ENCODE measurements at places on chromosomes 4 and X.

DNA sequence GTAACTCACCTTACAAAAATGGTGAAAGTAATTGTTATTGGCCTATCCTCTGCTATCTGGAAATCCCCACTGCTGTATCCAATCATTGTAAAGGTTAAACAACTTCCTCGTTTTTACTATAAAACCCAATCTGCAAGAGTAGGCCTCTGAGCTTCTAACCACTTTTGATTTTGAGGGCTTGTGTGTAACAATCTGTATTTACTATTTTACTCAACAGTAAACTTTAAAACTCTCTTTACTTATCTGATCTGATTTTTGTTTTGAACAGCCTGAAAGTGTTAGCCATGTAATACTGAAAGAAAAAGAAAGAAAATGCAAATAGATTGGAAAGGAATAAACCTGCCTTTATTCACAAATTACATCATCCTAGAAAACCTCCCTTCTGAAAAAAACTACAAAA is 63.1 kb downstream of the SLC10A7 start:
- DNase-seq: no peak

DNA sequence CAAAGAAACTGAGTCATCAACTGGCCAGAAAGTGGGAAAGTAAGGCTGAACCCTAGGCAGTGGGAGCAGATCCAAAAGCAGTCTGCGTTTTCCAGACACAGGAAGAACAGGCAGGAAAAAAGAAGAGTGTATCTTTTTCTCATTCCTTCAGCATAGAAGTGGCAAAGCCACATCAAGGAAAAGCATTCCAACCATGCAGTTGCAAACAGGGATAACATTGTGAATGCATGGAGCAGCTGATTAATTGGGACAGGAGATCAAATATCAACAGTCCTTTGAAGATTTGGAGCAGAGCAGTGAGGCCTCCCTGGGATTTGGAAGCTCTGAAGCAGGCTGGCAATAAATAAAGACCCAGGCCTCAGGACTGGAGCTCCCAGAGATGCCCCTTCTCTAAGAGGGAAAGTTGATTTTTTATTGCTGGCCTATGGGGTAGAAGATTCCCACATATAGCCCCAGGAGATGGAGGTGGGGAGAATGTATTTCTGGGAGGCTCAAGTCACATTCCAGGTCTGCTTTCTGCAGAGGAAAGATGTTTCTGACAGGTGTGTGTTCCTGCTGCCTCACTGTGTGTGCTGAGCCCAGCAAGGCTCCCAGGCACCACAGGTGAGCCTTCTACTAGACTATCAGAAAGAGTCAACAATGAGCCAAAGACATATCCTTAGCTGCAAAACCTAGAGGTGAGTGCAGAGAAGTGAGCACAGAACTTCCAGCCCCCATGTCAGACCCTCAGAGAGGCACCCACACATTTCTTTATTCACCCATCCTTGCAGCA is 222.5 kb downstream of the RAB28 start:
- no peak for DNase-seq

DNA sequence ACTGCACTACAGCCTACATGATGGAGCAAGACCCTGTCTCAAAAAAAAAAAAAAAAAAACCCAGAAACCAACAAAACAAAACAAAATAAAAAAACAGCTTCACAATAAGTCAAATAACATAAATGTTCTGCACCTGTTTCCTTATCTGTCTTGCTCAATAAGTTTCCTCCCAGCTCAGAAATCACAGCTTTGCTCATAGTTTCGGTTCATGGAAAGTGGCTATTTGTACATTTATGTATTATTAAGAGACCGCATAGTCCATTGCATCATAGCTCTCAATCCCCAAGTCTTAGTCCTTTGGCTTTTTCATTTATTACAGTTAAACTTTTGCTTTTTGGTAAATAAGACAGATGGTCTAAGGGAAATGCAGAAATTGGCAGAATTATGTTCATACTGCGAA is 24.4 kb upstream of the CFAP299 start:
- DNase-seq: no peak

DNA sequence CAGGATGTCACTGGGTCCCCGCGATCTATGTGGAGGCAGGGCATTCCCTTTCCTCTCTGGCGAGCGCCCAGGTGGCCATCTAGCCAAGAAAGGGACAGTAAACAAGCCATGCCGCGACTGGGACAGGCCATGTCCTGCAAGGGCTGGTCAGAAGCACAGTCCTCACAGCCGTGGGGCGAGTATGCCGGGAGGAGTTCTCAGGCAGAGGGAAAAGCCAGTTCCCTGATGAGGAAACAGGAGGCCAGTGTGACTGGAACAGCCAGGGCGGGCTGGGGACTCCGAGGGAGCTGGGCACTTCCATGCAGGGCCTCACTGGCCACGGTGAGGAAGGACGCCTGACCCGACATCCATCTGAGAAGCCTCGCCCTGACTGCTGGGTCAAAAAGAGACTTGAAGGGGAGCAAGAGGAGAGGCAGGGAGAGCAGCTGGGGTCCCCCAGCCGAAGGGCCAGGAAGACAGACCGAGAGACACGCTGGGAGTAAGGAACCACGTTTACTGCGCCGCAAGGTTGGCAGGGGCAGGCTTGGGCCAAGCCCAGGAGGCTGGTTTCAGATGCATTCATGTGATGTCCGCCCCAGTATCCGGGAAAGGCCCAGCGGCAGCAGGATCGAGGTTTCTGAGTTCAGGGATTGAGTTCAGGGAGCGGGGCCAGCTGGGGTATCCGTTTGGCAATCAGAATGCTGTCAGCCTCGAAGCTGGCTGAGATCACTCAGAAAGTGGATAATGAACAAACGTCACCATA is 15.0 kb downstream of the CFAP99 start:
- DNase-seq: no peak

GRCh38 chrX:136714626-136715599 is 65.8 kb downstream of the ARHGEF6 start:
- DNase-seq: no peak
